ENCODE measurements at places on chromosomes 5 and 9.
A peak's percentile ranks its signal among the peaks of the same experiment; 100 is the strongest.

DNA sequence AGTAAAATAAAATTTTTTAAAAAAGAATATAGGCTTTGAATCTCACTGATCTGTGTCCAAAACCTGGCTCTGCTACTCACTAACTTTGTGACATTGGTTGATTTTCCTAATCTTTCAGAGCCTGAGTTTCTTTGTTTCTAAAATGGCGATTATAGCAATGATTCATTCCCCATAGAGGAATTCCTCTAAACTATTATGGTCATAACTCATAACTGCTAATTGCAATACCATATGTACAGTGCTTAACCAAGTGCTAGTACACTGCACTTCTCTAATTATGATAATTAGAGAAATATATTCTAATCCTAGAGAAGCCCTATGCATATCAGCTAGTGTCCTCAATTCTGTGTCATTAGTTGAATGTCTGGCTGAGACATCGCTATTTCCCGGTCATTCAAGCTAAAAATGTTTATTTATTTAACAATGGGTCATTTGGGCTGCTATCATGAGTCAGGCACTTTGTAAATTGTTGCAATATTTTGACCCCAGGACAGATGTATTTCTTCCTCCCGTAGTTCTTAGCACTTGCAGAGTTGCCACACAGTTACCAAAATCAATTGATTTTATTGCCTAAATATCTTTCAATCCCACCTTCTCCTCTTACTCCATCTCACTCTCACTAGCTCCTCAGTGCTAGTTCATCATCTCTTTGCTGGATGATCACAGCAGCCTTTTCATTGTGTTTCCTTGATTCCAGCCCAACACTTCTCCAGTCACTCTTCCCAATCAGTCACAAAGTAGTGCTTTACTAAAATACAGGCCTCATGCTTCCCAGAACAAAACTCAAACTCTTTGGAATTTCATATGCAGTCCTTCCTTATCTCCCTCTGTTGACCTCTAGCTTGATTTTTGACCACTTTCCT lies 200.9 kb upstream of the PAPPA start:
- no peaks in the 10 kb centered on the region for H3K27me3 ChIP-seq
- H3K4me3 ChIP-seq = no peak overlapping the region
- DNase-seq = peak; percentile 71
- H3K27ac ChIP-seq = peak overlapping the region; percentile 88
- H3K4me1 ChIP-seq = peaks cover 34% of the 10 kb centered on the region

GRCh38 chr5:56564541-56565282 lies 250.6 kb upstream of the MAP3K1 start:
- no peaks in the 10 kb centered on the region for H3K27me3 ChIP-seq
- no peak for DNase-seq
- no peak overlapping the region for H3K4me3 ChIP-seq
- no peaks in the 10 kb centered on the region for H3K36me3 ChIP-seq

- no peak overlapping the region for H3K4me3 ChIP-seq
- no peaks in the 10 kb centered on the region for H3K4me1 ChIP-seq
- no peaks in the 10 kb centered on the region for H3K36me3 ChIP-seq
- H3K27me3 ChIP-seq = no peaks in the 10 kb centered on the region
- no peak overlapping the region for H3K27ac ChIP-seq
Observed at GRCh38 chr9:121589986-121590385, 61.4 kb upstream of the DAB2IP start.

DNA sequence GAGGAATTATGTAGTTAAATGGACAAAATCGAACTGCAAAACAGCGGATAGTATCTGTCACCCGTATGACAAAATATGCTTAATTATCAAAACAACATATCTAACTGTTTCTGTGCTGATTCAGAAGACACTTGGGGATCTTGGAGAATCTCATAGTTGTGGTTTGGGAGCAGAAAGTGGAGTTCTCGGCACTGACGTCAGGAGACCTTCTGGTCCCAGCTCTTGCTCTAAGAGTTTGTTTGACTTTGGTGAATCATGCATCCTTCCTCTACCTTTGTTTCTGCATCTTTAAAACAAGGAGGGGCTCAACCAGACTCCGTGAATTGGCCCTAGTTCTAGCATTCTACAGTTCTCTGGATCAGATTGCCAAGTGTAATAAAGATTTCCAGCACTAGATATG lies 37.0 kb upstream of the TAF1L start:
- H3K27me3 ChIP-seq = no peaks in the 10 kb centered on the region
- H3K27ac ChIP-seq = no peak overlapping the region
- DNase-seq = peak; percentile 45
- H3K36me3 ChIP-seq = no peaks in the 10 kb centered on the region
- H3K4me3 ChIP-seq = no peak overlapping the region

GRCh38 chr9:99561961-99562565 lies 259.6 kb upstream of the NR4A3 start:
- no peaks in the 10 kb centered on the region for H3K36me3 ChIP-seq
- DNase-seq = no peak
- H3K4me1 ChIP-seq = no peaks in the 10 kb centered on the region
- no peak overlapping the region for H3K4me3 ChIP-seq

- no peak overlapping the region for H3K4me3 ChIP-seq
- no peaks in the 10 kb centered on the region for H3K27me3 ChIP-seq
- H3K36me3 ChIP-seq = no peaks in the 10 kb centered on the region
Observed at GRCh38 chr5:124628721-124629596, 117.5 kb downstream of the ZNF608 start.

- no peaks in the 10 kb centered on the region for H3K4me1 ChIP-seq
- no peaks in the 10 kb centered on the region for H3K36me3 ChIP-seq
- DNase-seq = no peak
- H3K4me3 ChIP-seq = no peak overlapping the region
Observed at GRCh38 chr5:156469636-156470035, 142.7 kb downstream of the SGCD start.

- H3K27ac ChIP-seq = peak overlapping the region; percentile 50
- no peaks in the 10 kb centered on the region for H3K27me3 ChIP-seq
- no peak for DNase-seq
- peaks cover 32% of the 10 kb centered on the region for H3K36me3 ChIP-seq
- peaks cover 23% of the 10 kb centered on the region for H3K4me1 ChIP-seq
Observed at GRCh38 chr5:6731465-6732237, 18.4 kb downstream of the TENT4A start.

GRCh38 chr5:76209297-76209696 lies 126.1 kb downstream of the SV2C start:
- peaks cover 3% of the 10 kb centered on the region for H3K27me3 ChIP-seq
- no peak overlapping the region for H3K27ac ChIP-seq
- H3K4me1 ChIP-seq = no peaks in the 10 kb centered on the region
- no peaks in the 10 kb centered on the region for H3K36me3 ChIP-seq
- DNase-seq = no peak

Data from SJSA1 (cell line).